NCI-H1092 (cell line): ENCODE measurements at places on chromosomes 6 and 20.

DNA sequence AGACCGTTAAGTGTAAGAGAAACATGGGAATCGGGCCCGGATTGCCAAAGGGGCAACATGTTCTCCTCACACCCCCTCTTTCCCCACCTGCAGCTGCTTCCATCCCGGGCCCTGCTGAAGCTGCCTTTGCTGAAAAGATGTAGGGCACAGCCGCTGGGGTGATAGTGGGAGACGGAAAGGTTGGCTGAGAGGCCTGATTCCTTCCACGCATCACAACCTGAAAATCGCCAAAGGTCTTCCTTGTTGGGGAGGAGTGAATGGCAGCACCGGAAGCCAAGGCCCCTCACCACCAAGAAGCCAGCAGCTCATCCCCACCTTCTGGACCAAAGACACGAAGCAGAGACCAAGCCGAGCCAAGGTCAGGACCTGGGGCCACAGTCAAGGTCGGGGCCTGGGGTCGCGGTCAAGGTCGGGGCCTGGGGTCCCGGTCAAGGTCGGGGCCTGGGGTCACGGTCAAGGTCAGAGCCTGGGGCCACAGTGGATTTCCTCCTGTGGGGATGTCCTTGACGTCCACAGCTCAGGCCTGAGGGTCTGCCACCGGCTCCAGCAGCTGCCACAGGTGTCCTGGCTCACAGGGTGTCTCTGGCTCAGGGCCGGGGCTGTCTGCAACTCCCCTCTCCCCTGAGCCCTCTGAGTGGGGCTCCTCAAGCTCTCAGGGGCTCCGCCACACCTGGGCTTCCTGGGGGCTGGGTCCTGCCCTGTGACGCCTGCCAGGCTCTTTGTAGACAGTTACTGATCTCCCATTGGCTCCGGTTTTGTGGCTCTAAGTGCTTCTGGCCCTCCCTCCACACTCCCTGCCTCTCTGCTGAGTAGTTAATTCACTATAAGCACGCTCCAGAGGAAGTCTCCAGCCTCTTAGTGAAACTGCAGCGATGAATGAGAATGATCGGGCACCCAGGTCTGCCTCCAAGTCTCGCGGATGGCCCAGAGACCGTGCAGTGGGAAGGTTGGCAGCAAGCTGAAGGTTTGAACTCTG, 5.5 kb upstream of the CHRNA4 start:
- peak; percentile 30 for DNase-seq

DNA sequence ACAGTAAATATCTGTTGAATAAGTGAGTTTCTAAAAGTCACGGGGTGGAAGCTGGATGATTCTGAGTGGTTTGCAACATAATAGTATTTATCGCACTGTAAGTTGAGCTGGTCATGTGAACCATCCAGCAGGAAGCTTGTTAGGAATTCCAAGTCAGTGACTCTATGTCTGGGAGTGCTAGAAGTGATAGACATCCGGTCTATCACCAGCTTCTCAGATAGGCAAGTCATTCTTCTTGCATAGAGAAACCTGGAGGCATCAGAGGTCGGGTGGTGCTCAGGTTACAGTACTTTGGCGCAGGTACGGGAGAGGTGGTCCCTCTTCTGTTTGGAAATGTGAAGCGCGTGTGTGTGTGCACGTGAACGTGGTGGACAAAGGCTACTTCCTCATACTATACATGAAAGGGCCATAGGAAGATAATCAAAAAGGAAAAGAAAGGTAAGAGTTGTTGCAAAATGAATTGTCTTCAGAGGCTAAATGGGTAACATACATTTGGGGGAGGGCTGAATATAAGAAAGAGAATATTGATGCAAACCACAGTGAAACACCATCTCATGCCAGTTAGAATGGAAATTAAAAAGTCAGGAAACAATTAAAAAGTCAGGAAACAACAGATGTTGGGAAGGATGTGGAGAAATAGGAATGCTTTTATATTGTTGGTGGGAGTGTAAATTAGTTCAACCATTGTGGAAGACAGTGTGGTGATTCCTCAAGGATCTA, 299.3 kb upstream of the ZFP64 start:
- no peak for DNase-seq

DNA sequence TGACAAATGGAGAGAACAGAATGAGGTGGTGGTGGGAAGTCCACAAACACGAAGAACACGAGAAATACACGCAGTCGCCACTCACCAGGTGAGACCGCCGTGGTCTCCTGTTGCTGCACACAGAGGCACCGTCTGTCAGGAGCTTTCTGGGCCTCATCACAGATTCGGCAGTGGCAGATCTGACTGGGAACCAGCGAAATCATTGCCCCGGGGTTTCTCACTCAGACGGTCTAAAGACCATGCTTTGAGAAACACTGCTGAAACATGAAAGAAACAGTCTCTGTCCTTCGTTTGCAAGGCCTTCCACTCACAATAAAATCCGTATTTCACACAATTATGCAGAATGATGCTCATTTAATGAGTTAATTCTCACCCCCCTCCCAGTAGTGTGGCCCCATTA, 130.9 kb upstream of the AFDN start:
- DNase-seq, result no peak

GRCh38 chr6:46320505-46320904, 149.7 kb upstream of the ENPP5 start:
- no peak for DNase-seq

GRCh38 chr6:128482642-128483041, 37.8 kb downstream of the PTPRK start:
- no peak for DNase-seq

- no peak for DNase-seq
These were observed 23.3 kb downstream of the C20orf173 start for GRCh38 chr20:35506179-35506578.

- no peak for DNase-seq
These were observed 509.7 kb upstream of the MARCKS start for GRCh38 chr6:113347436-113347835.

GRCh38 chr20:43243672-43244269, 54.1 kb upstream of the PTPRT start:
- DNase-seq, result no peak

GRCh38 chr20:44851545-44851944, 34.0 kb upstream of the YWHAB start:
- DNase-seq, result no peak

GRCh38 chr20:45462711-45463509, 6.6 kb upstream of the WFDC2 start:
- no peak for DNase-seq

DNA sequence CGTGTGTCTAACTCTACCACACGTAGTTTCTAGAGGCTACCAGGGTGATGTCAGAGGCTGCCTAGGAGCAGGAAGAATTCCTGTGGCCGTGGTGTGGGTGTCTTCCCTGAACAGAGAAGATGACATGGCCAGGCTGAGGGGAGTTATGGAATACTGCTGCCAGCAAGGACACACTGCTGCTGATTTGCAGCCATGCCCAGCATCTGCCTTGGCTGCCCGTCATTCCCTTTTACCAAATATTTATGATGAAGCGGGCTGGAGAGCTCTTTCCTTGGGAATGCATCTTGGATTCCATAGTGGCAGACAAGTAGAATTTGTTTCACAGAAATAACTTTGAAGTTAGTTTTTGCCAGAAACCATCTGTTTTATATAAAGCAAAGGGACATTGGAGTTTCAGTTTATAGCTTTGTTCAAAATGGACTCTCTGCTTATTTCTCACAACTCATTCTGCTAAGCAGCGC, 80.8 kb upstream of the VSTM2L start:
- no peak for DNase-seq
